Heart right ventricle (tissue), 16 donors: ENCODE measurements at places on chromosomes 1 and 21. TPM values are rescaled to one million over a fixed set of nuclear protein-coding genes. Genes with fewer than 3 reads are reported as not detected.

DNA sequence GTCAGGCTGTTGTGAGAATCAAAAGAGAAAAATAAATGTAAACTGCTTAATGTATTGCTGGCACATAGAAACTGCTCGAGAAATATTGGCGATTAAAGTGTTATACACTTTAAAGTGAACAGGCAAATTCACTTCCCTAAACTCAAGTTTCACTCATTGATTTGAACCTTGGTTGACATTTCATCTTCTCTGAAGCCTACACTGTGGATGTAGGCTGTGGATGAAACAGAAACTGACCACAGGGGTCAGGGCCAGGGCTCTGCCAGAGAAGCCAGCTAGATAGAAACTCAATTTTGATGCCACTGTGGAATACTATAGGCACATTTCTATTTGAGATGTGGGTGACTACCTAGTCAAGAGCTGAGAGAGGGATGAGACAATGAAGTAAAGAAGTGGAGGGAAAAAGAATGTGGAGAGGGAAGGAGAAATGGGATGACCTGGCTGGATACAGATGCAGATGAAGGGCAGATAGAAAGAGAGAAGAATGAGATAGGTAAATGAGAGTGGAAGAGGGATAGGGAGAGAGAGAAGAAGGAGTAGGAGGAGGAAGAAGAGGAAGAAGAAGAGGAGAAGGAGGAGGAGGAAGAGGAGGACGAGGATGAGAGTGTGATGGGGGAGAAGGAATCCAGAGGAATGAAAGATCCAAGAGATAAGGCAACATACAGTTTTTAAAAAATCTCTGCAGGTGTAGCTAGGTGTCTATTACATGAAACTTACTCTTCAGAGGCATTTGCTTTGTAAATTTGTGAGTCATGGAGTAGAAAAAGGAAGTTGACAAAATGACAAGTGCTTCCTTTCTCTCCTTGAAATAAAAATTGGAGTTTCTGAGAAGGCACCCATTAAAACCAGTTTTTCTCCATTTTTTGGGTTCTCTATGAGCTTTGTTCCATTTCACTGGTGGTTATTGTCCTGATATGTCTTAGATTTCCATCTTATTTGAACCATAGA, 17.4 kb upstream of the CD1D start:
- no peak for DNase-seq

- DNase-seq = no peak
Measured at GRCh38 chr1:218211241-218211640, 73.9 kb upstream of the RRP15 start.

DNA sequence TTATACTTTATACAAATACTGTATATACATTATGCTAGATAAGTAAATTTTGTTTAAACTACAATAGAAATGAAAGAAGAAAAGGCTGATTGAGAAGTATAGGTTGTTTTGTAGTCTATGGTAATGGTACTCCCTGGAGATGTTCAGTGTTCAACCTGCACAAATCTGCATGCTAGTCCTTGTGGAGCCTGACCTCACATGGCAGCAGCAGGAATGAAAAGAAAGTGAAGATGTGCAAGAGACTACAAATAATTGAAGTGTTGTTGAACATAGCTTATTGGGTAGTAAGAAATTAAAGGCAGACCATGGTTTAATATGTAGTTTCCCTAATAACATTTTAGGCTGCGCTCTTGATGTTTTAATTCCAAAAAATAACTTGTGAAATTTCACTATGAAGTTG, 201.2 kb downstream of the TGFB2 start:
- no peak for DNase-seq

TNNT2 gene
- 6,811 TPM for total RNA-seq

STIL gene
- 0.87 TPM for total RNA-seq

C1QC gene
- 389 TPM for total RNA-seq
